Stimulated activated CD4-positive, alpha-beta T cell treated with anti-CD3 and anti-CD28 coated beads, Interleukin-2, amount 100 ng/mL, for 4 hours (primary cell): ENCODE measurements at places on chromosomes 2 and 18.

DNA sequence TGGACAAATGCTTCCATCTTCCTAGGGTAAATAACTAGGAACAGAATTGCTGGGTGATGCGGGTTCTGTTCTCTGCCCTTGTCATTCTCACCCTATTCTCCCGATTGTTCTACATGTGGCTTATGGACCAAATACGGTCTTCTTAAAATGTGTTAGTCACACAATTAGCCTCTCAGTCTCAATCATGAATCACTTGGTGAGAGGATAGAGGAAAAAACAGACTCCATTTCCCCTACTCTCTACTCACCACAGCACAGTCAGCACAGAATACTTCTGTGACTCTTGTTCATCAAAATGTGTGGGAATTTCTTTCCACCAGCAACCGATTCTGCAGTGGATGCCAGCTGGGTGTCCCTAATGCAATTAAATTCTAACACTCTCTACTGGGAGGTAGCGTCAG is 125.2 kb downstream of the SH3BP4 start:
- DNase-seq, result no peak

DNA sequence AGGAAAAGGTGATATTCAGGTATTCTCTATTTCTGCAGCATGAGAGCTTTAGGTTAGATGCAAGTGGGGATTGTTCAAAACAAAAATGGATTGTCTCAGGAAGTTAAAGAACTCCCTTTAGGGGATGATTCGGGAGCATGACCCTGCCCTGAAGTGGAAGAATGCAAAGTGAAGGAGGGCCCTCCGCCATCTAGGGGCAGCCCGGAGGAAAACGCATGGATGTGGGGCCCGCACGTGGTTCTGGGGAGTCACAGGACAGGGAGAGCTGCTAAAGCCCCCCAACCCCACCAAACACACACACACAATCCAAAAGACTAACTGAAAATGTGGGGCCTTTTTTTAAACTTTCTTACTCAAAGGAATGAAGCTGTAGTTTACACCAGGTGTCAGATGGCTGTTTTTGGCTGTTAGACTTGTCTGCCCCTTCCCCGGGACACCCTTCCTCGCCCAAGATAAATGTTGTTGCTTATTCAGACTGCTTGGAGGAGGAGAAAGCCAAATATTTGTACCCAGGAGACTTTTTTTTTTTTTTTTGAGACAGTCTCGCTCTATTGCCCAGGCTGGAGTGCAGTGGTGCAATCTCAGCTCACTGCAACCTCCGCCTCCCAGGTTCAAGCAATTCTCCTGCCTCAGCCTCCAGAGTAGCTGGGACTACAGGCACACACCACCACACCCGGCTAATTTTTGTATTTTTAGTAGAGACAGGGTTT is 78.8 kb downstream of the HNRNPLL start:
- no peak for DNase-seq

- no peak for DNase-seq
Measured at GRCh38 chr2:145919477-145919876, 1399.6 kb upstream of the ZEB2 start.

GRCh38 chr2:44441200-44441599 is 79.5 kb downstream of the CAMKMT start:
- no peak for DNase-seq

DNA sequence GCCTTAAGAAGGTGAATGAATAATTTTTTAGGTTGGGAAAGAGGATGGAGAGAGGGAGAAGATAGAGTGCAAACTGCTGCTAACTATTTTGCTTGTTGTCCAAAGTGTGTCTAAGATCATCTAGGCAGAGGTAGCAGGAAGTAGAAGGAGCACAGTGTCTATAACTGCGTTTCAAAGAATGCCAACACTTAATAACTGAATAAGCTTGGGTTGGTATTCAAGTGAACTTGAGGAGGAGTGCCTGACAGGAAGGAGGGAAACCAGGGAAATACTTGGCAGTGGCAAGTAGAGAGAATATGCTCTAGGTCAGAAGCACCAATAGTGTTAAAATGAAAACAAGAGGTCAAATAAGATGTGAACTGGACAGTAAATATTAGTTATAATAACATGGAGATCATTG is 155.9 kb downstream of the DPP10 start:
- DNase-seq, result no peak

DNA sequence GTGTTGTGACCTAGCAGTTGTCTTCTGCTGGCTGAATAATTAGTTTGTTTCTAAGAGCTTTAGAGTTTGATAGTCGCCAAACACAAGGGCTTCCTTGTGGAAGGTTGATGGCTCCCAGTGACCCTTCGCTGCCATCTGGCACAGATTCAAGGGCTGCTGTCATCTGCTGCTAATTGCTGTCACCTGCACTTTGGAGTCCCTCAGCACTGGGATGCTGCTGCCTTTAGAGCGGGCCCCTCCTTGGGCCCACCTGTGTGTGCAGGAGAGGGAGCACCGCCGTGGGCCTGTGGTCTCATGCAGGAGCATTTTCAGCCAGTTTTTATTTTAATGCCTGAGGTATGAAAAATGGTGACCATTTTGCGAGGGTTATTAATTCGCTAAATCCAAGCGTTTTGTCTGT is 154.0 kb upstream of the NFATC1 start:
- no peak for DNase-seq

- no peak for DNase-seq
Measured at GRCh38 chr2:237045449-237045848, 40.2 kb upstream of the COPS8 start.

DNA sequence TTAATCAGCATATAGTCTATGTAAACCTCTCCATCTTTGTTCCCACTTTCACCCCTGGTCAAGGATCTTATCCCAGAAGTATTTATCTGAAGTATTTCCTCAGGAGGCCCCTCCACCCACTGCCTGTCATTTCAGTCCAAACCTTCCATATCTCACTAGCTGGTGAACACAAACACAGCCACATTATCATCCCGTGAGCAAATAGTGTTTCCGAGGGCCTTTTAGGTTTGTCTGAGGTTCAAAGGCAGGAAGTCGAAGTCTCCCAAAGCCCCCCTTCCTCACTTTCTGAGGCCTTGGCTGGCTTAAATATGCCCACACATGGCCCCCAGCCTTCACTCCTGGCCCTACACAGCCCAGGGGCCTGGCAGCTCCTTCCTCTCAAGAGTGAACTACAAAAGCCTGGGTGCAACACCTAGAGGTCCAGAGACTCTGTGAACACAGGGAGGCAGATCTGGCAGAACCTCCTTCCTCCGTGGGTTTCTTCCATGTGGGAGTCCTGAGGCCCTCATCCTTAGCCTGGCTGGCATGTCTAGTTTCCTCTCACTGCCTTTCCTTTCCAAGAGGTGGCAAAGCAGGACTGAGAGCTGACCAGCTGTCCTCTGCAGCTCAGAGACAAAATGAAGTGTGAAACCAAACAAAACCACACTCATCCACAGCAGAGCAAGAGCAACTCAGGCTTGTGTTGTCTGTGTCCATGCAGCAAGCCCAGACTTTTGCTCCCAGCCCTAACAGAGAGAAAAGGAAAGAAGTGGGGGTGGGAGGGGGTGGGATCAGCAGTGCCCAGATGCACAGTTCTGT is 264.2 kb downstream of the SS18 start:
- DNase-seq, result no peak

DNA sequence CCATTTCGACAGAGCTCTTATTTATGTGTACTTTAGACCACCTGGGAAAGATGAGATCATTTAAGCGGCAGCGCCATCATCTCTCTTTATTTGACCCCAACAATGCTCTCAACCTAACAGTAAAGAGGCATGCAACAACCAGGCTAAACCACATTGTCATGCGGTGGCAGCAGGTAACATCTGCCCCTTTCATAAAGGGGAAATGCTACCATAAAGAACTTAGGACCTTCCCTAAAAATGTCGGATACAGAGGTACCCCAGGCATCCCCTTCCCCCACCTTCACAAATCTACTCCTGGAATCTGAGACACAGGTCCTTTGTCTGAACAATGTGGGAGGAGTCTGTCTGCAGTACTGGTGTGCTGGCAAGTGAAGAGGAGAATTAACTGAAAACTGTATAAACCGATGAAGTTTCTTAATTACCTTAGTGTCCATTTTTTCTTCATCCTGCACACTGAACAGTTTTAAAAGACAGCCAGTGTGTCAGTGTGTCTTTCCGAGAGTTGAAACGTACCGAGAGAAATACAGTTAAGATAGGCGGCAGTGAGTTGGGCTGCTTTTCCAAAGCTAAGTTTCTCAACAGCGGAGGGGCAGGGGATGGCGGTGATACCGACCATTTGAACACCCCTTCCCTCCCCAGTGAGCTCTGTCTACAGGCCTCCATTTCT is 1.9 kb downstream of the MEX3C start:
- peak; percentile 10 for DNase-seq

DNA sequence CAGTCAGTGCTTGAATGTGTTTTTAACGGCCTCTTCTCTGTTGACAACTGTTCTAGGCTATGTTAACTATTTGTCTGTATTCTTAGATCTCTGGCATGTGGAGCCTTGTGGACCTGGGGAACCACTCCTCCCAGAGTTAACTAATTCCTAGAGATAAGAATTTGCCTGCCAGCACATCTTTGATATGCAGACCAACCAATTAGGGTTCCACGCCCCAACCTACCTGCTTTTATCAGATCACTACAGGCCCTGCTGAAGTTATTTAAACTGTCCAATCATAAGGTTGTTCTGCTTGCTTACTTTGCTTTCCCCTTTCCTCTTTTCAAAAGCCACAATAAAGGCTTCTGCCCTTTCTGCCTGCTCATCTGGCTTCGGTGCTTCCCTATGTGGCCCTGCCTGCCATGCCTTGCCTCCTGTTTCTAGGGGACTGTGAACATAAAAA is 8.5 kb upstream of the CYBRD1 start:
- DNase-seq, result no peak

- DNase-seq, result no peak
Measured at GRCh38 chr2:134758633-134759032, 39.8 kb upstream of the TMEM163 start.

DNA sequence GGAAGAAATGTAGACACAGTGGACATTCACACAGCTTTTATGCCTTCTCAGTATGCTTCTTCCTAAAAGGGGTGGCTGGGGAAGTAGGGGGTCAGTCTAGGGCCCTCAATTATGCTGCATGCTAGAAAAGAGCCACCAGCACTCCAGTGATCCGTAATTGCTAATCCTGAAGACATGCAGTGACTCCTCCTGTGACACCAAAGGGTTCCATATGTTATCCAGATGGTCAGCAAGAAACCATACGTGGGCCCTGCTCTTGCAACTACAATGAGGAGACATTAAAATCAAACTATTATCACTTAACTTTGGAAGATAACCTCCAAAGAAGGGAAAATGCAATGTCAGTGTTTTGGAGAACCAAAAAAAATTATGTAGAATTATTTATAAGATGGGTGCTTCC is 143.4 kb upstream of the LYPD1 start:
- no peak for DNase-seq

GRCh38 chr2:39532933-39533332 is 95.8 kb upstream of the MAP4K3 start:
- no peak for DNase-seq

DNA sequence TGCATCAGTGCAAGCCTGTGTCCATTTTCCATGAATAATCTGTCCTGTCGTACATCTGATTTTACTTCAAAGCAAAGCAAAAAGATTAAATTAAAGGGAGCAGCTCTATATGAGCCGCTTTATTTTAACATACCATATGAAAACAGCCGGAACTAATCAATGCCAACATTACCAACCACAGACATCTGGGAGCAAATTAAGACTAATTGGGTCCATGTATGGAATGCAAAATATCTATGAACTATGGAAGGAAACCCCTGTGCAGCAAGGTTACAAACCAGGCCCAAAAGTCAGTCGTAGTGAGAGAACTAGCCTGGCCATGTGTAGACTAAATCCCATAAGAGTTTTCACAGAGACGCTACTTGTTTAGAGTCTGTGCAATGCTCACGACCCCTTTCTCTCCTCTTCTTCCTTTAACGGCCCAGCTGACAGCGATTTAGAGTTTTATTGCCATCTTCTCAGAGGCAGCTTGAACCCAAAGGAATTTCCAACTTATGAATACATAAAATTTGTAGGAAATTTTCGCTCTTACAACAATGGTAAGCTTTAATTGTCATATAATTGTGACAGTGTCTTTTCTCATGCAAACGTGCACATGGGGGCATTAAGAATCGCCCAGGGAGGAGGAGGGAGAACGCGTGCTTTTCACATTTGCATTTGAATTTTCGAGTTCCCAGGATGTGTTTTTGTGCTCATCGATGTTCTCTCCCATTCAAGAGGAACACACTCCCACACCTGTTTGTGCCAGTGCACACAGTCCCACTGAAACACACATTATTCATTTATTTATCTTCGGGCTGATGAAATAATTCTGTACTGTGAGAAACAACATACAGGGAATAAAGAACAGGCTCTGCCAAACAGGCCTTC is 52.9 kb upstream of the RPL31 start:
- no peak for DNase-seq

DNA sequence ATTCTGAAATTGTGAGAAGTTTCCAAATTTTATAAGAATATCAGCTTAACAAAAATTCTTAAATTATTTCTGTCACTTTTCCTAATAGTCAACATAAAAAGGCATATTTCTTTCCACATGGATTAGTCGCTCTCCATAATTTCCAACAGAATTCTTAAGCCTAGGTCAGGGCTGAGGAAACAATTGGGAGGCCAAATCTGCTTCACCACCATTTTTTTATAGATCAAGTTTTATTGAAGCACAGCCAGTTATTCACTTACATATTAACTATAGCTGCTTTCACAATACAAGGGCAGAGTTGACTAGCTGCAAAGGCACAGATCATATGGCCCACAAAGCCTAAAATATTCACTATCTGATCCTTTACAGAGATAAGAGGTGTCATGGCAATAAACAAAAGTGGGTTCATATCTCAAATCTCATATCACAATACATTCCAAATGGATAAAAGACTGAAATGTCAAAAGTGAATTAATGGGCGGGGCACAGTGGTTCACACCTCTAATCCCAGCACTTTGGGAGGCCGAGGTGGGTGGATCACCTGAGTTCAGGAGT is 18.7 kb downstream of the MEMO1 start:
- DNase-seq, result no peak

DNA sequence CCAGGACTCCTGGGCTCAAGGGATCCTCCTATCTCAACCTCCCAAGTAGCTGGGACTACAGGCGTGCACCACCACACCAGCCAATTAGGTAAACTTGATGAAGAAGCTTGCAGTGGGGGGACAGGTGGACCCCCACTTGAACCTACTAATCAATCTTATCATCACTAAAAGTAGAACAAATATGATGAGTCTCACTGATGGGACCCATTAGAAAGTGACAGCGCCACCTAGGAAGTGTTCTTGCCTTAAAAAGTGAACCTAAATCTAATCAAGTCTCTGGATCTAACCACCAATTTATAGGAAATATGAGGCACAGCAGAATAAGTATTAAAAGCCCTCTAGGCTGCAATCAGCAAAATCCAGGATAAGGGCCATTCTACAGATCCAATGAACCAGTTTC is 79.2 kb downstream of the BIN1 start:
- DNase-seq, result no peak

DNA sequence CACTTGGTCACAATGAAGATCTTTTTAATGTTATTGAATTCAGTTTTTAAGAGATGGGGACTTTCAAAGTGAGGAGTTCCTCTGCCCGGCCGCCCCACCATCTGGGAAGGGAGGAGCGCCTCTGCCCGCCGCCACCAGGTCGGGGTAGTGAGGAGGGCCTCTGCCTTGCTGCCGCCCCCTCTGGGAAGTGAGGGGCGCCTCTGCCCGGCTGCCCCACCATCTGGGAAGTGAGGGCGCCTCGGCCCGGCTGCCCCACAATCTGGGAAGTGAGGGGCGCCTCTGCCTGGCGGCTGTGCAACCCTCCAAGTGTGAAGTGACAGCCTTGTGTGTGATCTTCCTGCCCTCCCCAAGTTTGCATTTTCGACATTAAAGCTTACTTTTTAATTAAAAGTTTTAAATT is 899.3 kb downstream of the TRIB2 start:
- DNase-seq, result no peak
